ENCODE measurements at places on chromosomes 2 and 18. TPM values are rescaled to one million over a fixed set of nuclear protein-coding genes. Genes with fewer than 3 reads are reported as not detected.

QPCT gene
- total RNA-seq = 4.0 TPM

DNA sequence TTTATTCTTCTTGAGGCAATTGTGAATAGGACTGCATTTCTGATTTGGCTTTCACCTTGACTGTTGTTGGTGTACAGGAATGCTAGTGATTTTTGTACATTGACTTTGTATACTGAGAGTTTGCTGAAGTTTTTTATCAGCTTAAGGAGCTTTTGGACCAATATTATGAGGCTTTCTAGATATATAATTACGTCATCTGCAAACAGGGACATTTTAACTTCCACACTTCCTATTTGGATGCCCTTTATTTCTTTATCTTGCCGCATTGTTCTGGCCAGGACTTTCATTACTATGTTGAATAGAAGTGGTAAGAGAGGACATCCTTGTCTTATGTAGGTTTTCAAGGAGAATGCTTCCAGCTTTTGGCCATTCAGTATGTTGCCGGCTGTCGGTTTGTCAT lies 425.4 kb upstream of the CHAC2 start:
- no peak for DNase-seq

DNA sequence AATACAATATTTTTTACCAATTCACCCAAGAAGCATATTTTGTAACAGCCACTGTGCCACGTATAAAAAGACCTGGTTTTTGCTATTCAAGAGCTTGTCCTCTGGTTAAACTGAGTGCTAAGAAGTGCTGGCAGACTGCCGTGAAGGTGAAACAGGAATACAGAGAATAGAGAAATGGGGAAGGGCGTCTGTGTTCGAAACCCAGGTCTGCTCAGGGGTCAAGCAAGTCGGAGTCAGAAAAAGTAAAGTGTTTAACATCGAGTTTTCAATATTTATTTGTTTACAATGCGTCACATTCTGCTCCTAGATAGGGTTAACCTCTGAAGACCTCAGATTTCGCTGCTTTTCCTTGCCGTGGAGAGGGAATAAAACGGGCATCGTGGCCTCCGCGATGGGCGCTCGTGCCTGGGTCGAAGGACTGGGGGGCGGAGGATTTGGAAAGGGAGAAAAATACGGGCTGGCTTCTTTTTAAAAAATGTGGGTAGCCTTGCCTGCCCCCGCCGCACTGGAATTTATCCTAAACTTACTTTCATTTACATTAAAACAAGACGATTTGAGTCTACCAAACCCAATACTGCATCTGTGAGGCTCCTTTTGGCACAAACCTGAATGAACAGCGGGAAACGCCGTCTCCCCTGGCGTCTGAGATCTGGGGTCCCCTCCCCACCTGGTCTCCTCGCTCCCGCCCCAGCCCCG lies 1.1 kb upstream of the SNTG2 start:
- DNase-seq = peak; percentile 62

- DNase-seq = no peak
Measured at GRCh38 chr2:196131949-196132925, 39.1 kb downstream of the STK17B start.

- no peak for DNase-seq
Measured at GRCh38 chr2:27379836-27380625, 503 bp downstream of the ZNF513 start.
